ENCODE measurements at places on chromosomes 13 and 19. TPM values are rescaled to one million over a fixed set of nuclear protein-coding genes. Genes with fewer than 3 reads are reported as not detected.

Gene ADAT3
- 7.7 TPM for total RNA-seq

Gene MBD3L2
- not detected for total RNA-seq

DNA sequence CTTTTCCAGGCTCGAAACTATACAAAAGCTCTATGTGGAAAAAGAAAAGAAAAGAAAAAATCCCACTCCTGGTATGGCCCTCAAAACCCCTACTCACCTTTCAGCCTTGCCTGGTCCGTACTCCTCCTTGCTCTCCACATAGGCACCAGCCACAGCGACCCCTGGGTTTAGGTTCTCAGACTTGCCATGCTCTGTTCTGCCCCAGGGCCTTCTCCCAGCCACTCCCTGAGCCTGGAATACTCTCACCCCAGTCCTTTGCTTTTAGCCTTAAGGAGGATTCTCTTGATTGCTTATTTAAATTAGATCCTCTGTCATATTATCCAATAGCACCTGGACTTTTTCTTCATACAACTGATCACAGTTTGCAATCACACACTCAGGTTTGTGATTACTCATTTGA, 522.5 kb downstream of the DIAPH3 start:
- DNase-seq = no peak

GRCh38 chr19:55369653-55370304, 484 bp downstream of the IL11 start:
- DNase-seq = no peak

DNA sequence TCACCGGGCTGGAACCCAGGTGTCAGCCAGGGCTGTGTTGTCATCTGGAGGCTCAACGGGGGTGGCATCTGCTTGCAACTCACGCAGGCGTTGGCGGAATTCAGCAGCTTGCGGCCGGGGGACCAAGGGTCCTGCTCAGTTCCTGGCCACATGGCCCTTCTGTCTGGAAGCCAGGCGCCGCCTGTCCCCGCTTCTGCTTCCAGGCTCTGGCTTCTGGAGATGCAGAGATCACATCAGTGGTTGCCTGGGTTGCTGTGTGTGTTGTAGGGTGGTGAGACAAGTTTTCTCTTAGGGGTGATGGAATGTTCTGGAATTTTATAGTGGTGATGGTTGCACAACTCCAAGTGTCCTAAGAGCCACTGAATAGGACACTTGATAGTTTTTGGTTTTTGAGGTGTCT, 5.0 kb downstream of the ADAT3 start:
- no peak for DNase-seq
